ENCODE measurements at places on chromosomes 6 and 20.
A peak's percentile ranks its signal among the peaks of the same experiment; 100 is the strongest.

DNA sequence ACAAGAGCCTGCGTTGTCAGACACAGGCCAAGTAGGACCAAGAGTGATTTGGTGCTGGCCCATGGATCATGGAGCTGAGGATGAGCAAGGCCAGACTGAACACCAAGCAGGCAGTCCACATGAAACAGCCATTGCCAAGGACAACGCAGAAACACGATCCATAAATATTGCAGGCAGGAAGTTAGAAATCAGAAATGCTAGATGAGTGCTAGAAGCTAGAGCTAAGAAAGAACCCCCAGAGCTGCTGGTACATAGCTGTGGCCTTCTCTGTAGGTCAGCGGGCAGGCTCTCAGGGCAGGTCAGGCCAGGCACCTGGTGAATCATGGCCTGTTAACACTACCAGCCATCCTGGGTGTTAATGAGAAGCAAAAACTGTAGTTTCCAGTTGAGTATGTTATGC, 119.7 kb downstream of the ALDH8A1 start:
- no peak for DNase-seq

DNA sequence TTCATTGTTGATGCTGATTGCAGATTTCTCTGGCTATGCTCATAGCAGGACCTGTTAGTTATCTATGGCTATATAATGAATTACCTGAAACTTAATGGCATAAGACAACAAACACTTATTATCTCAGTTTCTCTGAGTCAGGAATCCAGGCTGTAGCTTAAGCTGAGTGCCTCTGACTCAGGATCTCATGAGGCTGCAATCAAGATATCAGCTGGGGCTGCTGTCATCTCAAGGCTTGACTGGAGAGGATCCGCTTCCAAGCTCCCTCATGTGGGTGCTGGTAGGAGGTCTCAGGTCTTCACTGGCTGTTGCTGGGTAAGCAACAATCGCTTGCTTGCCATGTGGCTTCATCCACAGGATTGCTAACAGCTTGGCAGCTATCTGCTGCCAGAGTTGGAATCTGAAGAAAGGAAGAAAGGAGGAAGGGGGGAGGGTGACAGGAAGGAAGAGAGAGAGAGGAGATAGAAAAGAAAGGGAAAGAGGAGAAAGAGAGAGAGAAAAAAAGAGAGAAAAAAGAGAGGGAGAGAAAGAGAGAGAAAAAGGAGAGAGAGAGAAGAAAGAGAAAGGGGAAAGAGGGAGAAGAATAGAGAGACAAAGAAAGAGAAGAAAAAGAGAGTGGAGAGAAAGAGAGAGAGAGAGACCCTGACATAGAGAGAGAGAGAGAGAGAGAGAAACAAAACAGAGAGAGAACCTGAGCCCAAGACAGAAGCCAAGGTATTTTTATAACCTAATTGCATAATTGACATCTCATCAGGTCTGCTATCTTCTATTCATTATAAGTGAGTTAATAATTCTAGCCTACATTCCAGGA, 579.0 kb upstream of the BTBD3 start:
- DNase-seq = no peak

DNA sequence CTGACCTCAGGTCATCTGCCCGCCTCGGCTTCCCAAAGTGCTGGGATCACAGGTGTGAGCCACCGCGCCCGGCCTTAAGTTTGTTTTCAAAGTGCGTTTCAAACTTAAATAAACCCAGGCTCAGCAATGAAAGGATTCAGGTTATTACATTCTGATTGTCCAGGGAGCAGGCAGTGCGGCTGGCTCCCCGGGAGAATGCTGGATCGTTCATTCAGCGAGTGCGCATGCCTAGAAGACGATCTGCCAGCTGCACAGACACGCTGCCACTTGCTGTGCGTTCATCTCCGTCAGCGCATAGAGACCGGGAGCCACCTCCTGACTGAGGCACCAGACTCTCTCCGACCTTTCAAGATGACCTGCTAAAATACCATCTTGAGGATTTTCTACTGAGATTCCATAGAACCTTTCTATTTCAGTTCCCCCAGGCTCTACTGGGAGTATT, 163.9 kb upstream of the ZNF217 start:
- no peak for DNase-seq

DNA sequence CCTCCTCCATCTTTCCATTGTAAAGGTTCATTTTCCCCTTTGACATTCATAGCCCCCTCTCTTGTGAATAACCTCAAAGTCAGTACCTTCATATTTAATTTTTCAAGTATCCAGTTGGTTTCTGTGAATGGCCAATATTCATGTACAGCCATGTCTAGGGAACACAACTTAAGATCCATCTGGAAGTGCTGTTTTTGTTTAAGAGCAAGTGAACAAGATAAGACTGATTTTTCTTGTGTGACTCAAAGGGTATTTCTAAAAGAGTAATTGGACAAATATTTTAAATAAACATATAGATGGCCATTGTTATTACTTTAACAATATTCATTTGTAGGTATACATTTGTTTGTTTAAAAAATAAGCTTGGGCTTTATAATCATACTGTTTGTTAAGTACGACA, 92.9 kb downstream of the RTN4IP1 start:
- no peak for DNase-seq

DNA sequence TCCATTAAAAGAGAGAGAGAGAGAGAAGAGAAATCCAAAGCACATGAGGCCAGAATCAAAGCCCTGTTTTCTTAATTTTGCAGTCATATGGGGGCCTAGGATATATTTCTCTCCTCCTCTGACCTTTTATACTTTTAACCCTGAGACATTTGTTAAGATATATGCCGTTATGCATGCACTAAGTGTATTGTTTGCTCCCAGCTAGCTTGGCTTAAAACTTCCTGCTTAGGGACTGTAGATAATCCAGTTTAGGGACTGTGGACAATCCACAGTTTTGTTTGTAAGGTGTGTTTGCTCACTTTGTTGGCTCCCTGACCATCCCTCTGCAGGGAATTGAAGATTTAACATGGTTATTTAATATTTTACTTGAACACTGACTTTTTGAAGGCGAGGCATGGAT, 166.3 kb upstream of the TSHZ2 start:
- DNase-seq = no peak

DNA sequence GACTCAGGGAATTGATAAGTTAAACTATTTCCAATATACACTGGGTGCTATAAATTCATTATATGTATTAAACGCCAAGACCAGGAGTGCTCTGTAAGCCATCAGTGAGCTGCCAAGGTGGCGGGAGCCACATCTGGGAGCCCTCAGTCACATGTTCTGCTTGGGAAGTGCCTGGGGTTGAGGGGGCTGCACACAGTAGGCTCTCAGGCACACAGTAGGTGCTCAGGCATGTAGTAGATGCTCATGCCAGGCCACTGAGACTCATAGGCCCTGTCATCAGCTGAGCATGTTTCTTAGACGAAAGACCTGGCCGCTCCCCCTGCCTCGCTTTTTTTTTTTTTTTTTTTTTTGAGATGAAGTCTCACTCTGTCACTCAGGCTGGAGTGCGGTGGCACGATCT, 83.3 kb upstream of the BHLHE23 start:
- no peak for DNase-seq

DNA sequence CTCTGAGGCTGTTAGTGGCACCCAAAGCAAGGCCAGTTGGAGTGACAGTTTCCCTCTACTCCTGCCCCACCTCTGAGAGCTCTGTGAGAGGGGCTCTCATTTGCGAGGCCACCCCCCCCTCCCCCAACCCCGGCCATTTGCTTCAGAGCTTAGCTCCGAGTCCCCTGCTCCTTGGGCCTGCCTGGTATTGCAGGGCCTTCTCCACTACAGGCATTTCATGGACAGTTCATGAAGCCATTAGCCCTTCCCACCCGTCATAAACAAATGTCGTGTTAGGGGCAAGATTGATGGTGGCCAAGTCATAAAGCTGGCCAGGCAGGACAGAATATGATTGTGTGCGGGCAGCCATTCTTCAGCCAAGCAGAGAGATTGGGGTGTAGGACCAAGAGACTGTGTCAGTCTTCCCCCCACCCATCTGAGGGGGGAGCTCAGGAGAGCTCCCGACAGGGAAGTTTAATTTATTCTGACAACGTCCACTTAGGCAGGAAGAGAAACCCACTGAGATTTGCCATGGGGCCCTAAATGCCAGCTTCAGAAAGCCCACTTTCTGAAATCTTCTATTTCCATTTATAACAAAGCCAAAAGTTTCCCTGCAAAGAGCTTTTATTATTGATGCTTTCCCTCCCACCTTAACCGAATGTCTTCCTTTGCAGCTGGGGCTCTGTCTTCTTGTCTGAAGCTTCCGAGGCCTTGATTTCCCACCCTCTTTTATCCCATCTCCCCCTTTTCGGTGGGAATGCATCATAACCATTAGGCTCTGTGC, 7.2 kb downstream of the FOXC1 start:
- no peak for DNase-seq

DNA sequence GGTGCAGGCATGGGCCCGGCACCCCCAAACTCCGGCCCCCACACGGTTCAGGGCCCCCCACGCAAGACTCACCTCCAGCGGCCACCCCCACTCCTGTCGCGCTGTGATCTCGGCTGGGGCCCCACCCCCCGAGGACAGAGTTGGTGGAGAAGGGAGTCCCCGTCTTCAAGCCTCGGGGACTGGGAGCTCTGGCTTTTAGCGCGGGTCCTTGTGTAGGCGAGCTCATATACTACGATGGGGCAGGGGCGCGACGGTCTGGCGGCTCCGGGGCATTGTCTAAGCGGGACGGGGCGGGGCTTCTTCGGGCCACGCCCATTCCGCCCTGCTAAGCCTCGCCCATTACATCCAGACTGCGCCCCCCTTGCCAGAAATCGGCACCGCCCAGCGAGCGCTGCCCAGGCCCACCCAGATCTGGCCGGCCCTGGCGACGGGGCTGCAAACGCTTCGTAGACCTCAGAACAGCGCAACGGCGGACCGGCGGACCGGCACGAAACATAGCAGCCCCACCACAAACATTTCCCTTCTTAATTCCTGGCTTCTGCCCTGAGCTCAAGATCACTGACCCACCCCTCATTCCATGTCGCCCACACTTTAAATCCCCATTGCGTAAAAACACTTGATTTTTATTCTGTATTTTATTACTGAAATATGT, 1.0 kb upstream of the DDAH2 start:
- peak; percentile 50 for DNase-seq

GRCh38 chr6:21142741-21143140, 450.8 kb upstream of the SOX4 start:
- DNase-seq = no peak

DNA sequence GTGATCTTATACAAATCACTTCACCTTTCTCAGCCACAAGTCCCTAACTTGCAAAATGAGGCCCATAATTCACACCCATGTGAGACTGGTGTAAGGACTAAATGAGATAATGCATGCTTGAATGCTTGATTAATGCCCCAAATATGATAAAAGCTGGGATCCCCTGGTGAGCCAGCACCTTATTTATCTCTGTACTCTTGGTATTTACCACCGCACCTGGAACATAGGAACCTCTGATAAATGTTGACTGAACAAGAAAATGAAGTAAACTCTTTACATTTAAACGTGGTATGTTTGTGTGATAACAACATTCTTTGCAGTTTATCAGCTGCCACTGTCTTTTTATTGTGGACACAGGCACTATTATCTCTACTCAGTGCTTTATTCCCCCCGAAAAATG, 2.5 kb upstream of the APOBEC2 start:
- no peak for DNase-seq

DNA sequence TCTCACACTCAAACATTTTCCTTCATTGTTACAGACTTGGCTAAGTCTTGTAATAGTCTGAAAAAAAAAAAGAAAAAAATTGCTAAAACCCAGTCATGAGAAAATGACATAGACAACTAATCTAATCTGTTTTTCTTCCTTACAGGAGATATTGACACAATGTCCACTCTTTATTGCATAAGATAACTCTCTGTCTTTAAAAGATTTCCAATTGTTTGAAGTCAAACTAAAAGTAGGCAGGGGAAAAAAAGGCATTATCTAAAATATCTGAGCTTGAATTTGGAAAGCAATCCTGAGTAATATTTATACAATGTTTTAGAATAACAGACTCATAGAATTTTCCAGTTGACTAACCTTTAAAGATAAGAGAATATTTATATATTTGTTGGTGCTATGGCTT, 233.0 kb upstream of the CEP162 start:
- DNase-seq = no peak

GRCh38 chr20:50992336-50992732, 30.6 kb downstream of the KCNG1 start:
- no peak for DNase-seq

GRCh38 chr6:142301651-142302391, at the start of gene ADGRG6:
TSS of gene ADGRG6 (plus strand) at chr6:142302007. CDS start at chr6:142302330, 323 bp downstream.
- peak; percentile 8 for DNase-seq

GRCh38 chr6:63683071-63683603, 47.5 kb downstream of the PHF3 start:
- DNase-seq = no peak

DNA sequence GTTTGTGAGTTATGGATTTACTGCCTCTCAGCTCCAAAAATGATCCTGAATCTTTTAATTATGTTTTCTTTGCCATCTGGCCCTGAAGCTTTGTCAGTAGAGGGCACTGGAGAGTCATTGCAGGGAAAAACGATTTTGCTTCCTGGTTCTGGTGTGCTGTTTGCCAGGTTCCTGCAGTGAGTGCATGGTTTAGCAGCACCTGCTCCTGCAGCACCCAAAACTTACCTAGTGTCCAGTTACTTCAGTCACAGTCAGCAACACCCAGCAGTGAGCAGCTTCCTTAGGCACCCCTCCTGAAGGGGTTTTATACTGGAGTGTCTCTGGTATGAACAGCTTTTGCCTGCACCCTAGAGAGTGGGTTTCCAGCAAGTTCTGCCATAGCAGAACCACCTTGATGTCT, 6.0 kb upstream of the TRIM26 start:
- DNase-seq = peak; percentile 17

GRCh38 chr20:36399147-36399968, 93.2 kb downstream of the DLGAP4 start:
- DNase-seq = peak; percentile 7

DNA sequence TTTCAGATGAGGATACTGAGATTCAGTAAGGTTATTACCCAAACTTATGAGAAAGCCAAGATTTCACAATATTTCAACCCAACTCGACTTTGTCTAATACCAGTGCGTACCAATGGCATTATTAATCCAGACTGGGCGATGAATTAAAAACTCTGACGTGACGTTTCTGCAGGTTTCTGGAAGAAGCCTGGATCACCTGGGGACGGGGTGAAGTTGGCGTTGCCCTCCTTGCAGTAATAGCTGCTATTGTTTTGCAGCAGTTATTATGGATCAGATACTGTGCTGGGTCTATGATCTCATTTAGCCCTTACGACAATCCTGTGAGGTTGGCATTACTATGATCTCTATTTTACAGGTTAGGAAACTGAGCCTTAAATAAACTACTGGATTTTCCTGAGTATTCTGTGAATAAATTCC, 569 bp upstream of the CDC5L start:
- no peak for DNase-seq

- no peak for DNase-seq
These were observed 288.8 kb downstream of the BTBD9 start for GRCh38 chr6:38350942-38351341.

Data from stimulated activated CD4-positive, alpha-beta T cell treated with anti-CD3 and anti-CD28 coated beads, Interleukin-1b, Interleukin-23, amount 100 ng/mL, for 1 hour (primary cell).